Small intestine (tissue), 16 donors: ENCODE measurements at places on chromosomes 5 and 9.

- no peak for DNase-seq
These were observed 11.2 kb downstream of the SLC45A2 start for GRCh38 chr5:33973271-33973670.

GRCh38 chr9:38017149-38017884 is 51.7 kb downstream of the SHB start:
- DNase-seq: no peak

- DNase-seq: peak; percentile 10
These were observed 35.6 kb downstream of the PTCD2 start for GRCh38 chr5:72355706-72356299.

DNA sequence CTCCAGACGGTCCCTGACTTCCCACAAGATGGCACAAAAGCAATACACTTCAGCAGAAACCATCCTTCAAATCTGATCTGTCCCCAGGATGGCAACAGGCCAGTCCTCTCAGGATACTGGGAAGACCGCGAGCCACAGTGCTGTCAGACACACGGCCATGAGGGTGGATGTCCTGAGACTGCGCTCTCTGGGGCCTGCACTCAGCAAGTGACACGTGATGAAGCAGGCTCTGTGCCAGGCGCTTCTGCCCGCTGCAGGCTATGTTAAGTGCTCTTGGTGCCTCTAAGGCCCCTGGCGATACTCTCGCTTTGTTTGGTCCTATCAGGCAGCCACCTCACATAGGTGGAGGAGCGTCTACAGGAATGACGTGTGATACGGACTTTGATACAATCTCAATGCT is 7.1 kb downstream of the BRD9 start:
- no peak for DNase-seq

DNA sequence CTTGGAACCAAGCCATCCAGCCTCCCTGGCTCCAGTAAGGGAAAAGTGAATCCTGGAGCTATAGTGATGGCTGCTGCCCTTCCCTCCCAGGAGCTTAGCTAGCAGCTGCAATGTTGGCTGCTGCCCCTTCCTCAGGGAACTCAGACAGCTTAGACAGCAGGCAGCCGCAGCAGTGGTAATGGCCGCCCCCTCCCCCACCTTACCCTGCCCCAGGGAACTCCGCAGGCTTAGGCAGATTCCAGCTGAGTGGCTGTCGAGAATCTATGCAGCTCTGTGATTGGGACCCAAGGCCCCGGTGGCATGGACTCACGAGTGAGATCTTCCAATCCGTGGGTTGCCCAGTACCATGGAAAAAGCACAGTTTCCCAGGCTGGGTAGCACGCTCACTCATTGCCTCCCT is 378.6 kb downstream of the NNT start:
- DNase-seq: no peak

DNA sequence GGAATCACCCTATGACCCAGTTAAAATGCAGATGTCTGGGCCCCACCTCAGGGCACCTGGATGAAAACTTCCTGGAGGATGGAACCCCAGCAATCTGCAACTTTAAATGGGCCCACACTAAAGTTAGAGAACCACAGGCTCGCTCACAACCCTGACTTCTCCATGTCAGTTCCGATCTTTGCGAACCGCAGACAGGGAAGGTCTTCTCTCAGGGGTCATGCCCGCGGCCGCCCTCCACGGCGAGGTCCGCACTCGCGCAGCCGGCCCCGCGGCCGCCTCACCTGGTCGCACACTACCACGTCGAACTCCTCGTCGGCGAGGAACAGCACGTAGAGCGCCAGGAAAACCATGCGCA is 499 bp downstream of the ALG2 start:
- DNase-seq: no peak
